Epithelial cell of proximal tubule (primary cell): ENCODE measurements at places on chromosomes 5 and 9. TPM values are rescaled to one million over a fixed set of nuclear protein-coding genes. Genes with fewer than 3 reads are reported as not detected.

- no peak for DNase-seq
Measured at GRCh38 chr9:133478851-133479711, at the start of gene SLC2A6. SLC2A6 (minus strand) TSS chr9:133479099; CDS start chr9:133479059, 40 bp downstream.

DNA sequence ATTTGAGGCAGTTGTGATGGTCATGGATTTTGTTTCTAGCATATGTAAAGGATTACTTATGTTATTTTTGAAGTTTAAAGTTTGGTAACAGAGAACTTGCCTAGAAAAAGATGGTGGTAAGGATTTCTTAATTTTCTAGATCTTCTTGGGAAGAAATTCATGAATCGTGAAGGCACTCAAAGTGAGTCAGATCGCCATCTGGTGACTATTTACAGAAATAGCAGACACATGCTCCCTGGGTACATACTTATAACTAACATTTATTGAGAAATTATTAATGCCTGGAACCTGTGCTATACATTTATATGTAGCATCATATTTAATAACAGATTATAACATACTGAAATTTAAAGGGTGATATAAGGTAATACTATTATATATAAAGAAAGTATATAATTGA lies 299.7 kb downstream of the IZUMO3 start:
- DNase-seq, result no peak

DNA sequence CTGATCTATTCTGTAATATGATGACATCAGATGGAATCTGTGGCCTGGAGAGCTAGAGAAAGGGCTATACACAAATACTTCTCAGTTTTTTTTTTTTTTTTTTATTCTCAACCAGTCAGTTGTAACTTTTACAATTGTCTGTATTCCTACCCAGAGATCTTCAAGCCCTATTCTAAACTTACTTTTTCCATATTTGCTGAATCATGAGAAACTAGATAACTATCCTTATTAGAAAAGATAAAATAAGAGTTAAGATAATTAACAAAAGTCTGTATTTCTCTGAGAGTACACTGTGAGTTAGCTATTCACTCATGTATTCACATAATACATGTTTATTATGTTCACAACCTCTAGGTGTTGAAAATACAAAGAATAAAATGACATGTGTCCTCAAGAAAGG lies 1575.9 kb downstream of the EFNA5 start:
- DNase-seq, result no peak

GRCh38 chr9:88995627-88996026 lies 4.4 kb downstream of the S1PR3 start:
- no peak for DNase-seq

The NR4A3 gene
- total RNA-seq, result 0.07 TPM in 1 of 2 replicates, not detected in the other

GRCh38 chr5:83077662-83078261 lies 415 bp downstream of the XRCC4 start:
- DNase-seq, result peak; percentile 29

- DNase-seq, result no peak
Measured at GRCh38 chr5:97276474-97277120, 93.5 kb upstream of the RIOK2 start.

The PCDHB7 gene
- not detected in 2 replicates for total RNA-seq

The MCCC2 gene
- 25.3 and 38.6 TPM in 2 replicates for total RNA-seq

GRCh38 chr5:86118542-86118941 lies 499.2 kb upstream of the COX7C start:
- no peak for DNase-seq

DNA sequence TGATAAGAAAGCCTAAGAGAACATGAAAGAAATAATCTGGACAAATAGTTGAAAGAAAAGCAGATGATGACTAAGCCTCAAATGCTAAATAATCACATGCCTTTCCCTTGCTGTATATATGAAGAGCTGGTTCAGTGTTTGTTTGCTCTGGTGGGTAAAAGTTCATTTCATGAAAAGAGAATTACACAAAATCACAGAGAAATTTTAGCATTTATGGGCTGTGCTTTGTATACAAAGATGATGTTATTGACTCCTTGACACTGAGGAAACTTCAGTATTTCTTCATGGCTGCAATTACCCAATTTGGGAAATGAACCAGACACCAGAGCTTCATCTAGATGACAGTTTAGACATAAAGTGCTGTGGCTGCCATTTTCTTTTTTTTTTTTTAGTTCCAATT lies 527.2 kb downstream of the NR2F1-AS1 start:
- no peak for DNase-seq

DNA sequence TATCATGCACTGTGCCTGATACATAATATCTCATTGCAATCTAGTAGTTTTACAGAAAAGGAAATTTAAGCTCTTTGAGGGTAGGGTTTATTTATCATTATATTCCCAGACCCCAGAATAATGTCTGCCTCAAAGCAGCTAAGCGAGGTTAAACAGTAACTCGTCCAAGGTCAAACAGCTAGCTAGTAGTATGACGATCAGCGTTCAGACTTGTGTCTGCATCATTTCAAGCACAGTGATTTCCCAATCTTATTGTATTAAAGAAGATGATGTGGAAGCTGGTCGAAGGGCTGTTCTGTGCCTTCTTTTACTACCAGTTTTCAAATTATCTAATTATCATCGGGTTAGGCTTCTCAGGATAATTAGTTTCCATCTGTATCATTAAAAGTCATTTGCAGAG lies 55.1 kb upstream of the NFIB start:
- no peak for DNase-seq

GRCh38 chr5:41763081-41763480 lies 107.1 kb downstream of the OXCT1 start:
- no peak for DNase-seq

DNA sequence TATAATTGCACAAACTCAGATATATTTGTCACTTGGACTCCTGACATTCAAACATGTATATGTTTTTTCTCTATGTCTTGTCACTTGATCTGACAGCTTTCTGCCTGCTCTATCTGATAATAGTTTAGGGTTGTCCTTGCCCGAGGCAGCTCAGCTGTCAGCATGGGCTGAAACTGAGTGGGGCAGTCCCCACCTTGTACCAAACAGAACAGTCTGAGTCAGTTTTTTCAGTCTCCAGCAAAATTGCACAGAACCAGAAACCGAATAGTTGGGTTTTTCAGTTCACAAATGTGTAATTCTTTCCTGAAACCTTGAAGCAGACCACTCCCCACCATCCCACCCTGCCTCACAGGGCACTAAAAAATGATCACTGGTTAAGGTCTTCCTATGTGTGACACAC lies 9.5 kb upstream of the HAND1 start:
- no peak for DNase-seq

DNA sequence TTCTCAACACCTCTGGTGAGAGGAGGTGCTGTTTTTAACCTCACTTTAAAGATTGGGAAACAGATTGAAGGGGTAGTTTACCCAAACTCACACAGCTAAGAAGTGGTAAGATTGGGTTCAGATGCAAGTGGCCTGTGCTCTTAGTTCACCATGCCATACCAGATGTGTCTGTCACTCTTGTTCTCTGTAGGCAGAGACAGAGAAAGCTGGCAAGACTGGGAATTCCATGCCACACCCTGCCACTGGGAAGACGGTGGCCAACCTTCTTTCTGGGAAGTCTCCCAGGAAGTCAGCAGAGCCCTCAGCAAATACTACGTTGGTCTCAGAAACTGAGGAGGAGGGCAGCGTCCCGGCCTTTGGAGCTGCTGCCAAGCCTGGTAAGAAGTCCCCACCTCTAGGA lies 11.0 kb downstream of the TCOF1 start:
- no peak for DNase-seq

DNA sequence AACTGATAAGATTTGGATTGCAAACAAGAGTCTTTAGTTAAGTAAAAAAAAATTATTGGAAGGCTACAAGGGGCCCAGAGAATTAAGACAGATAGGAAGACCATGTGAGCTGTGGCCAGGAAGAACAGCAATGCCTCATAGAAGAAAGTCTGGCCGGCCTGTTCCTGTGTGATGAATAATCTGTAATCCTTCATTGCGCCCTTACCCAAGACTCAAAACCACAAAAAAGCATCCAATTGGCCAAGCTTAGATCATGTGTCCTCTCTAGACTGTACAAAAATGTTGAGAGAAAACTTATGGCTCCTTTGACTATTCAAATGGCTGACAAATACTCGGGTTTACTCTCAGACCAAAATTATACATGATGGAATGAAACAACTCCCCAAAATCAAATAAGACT lies 1383.5 kb downstream of the PTPRD start:
- DNase-seq, result no peak

DNA sequence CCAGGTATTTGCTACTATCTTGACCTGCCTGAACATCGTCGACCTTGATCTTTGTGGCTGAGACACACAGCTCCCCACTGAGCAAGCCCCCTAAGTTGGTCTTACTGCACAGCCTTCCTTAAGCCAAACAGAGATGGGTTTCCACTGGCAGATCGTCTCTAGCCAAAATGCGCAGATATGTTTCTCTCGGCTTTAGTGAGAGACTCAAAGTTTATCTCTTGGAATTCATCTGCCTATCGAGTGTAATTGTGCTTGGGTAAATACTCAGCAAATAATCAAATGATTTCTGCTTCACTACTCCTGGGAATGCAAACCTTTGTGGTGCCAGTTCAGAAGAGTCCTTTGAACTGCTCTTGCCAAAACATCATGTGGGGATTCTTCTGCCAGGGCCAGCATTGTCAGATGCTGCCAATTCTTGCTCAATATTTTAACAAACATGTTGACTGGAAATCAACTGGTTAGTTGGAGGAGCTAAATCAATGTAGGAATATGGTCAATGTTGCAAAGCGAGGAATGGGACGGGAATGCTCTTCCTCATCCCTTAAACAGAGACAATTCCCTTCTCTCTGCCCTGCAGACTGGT lies 141.2 kb upstream of the SLC28A3 start:
- DNase-seq, result peak; percentile 85

DNA sequence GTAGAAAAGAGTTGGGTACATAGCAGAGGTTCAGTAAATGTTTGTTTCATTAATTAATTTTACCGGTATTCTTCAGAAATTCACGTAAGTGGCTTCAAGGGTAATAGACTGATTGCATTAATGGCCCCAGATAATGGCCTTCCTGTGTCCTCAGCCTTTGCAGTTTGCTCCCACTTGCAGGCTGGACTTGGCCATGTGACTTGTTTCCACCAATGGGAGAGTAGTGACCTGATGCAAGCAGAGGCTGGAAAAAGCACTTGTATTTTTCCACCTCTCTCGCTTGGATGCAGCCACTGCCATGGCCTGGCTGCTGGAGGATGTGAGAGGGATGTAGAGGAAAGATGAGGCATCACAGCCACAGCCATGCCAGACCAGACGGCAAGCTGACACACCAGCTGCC lies 480.9 kb downstream of the CDK5RAP2 start:
- DNase-seq, result no peak

GRCh38 chr5:177131352-177132135 lies 2.0 kb upstream of the NSD1 start:
- no peak for DNase-seq

The GPR150 gene
- total RNA-seq, result 0.58 TPM in 1 of 2 replicates, not detected in the other

DNA sequence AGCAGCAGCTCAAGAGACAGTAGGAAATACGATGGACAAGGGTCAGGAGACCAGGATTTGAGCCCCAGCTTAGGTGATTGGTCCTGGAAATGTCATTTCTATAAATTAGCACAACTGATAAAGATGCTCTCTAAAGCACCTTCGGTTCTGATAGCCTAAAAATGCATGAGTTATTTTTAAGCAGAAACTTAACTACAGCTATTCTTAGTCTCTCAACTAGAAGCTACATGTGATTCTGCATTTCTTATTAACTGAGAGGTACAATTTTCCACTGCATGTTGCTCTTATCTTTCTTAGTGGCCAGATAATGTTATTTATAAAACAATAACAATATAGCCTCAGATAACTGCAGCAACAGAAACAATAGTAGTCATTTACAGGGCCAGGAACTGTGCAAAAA lies 136.4 kb downstream of the GRIA1 start:
- DNase-seq, result no peak

- no peak for DNase-seq
Measured at GRCh38 chr9:94150279-94150828, 66.1 kb downstream of the PTPDC1 start.

The RNF183 gene
- 3.9 TPM in 1 of 2 replicates, not detected in the other for total RNA-seq

GRCh38 chr5:16051246-16051755 lies 128.3 kb downstream of the MARCHF11 start:
- no peak for DNase-seq

DNA sequence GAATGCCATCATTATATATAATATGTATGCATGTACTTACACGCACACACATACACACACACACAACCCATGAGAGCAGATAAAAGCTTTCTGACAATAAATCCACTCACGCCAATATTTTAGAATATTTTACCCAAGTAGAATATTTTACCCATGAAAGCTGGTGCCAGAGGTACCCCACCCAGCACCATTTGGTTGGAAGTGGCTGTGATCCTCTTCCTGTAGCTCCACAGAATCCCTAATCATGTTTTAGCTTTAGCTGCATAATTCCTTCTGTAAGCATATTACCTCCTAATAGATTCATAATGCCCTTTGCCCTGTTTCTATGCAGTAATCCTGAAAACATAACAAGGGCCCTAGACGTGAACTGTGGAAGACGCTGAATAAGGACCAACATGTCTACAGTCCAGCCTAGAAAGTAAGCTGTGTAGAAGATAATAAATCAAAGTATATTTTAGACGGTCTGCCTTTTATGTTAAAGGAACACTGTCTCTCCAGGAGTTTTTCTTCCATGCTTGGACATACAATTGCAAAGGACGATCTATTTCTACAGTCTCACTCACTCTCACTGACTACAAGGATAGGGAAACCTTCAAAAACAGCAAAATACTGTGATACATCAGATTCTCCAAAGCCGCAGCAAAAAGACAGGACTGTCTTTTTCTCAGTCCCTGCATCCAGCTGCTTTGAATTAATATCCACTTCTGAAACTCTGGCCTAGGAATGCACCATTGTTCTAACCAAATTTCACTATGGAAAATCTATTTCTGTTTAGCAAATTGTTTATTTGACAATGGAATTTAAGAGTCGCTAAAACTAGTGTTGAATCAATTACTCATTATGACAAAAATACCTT lies 98.2 kb downstream of the USP20 start:
- no peak for DNase-seq

DNA sequence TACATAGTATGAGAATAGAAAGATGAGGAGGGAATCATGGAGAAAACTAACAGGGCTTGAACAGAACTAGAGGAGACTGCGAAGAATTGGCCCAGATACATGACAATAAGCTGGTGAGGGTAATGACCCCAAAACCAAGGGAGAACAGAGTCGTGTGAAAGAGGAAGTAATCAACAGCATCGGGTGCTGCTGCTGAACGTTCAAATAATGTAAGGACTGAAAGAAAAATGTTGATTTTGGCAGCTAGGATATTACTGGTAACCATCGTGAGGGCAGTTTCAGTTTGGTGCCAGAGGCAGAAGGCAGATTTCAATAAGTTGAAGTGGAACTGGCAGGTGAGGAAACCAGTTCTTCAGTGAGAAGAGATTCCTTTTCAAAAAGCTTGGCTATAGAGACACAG lies 66.8 kb upstream of the SMC2 start:
- DNase-seq, result no peak

GRCh38 chr9:34519321-34520020 lies 3.3 kb downstream of the ENHO start:
- no peak for DNase-seq

GRCh38 chr9:119343059-119343990 lies 25.9 kb downstream of the BRINP1 start:
- no peak for DNase-seq

The PKD2L2 gene
- total RNA-seq, result not detected in 2 replicates

The CEL gene
- 0.36 and 0.58 TPM in 2 replicates for total RNA-seq
